Activated naive CD4-positive, alpha-beta T cell treated with anti-CD3 and anti-CD28 coated beads for 36 hours (primary cell): ENCODE measurements at places on chromosomes 16 and 17. TPM values are rescaled to one million over a fixed set of nuclear protein-coding genes. Genes with fewer than 3 reads are reported as not detected.

- DNase-seq = no peak
These were observed 3.1 kb downstream of the CTRB2 start for GRCh38 chr16:75203667-75204409.

- DNase-seq = no peak
These were observed 118.9 kb upstream of the CHMP6 start for GRCh38 chr17:80872501-80873306.

GRCh38 chr17:29179232-29180033, 765 bp downstream of the MYO18A start:
- no peak for DNase-seq

DNA sequence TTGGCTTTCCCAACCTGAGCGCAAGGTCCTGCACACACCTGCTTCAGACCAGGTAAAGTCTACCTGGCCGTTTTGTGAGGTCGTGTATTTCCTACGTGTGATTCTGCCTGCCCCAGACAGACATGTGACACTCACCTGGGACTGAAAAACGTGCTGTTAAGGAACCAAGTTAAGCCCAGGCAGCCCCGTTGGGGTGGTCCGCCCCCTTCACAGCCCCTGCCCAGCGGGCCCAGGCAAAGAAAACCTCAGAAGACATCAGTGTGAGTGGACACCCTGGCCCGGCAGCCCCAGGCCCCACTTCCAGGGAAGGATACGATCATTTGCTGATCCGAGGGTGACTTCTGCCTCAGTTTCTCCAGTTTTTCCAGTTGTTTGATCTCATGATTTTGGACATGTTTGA, 4.7 kb downstream of the CIBAR2 start:
- DNase-seq = no peak

SMIM22 gene
- not detected for total RNA-seq

CFAP97D1 gene
- total RNA-seq = not detected

BRCA1 gene
- 80.6 TPM for total RNA-seq

VPS35 gene
- 93.0 TPM for total RNA-seq

PPL gene
- total RNA-seq = 0.07 TPM

MEIOB gene
- 0.52 TPM for total RNA-seq
